ENCODE measurements at places on chromosomes 1 and 21.

DNA sequence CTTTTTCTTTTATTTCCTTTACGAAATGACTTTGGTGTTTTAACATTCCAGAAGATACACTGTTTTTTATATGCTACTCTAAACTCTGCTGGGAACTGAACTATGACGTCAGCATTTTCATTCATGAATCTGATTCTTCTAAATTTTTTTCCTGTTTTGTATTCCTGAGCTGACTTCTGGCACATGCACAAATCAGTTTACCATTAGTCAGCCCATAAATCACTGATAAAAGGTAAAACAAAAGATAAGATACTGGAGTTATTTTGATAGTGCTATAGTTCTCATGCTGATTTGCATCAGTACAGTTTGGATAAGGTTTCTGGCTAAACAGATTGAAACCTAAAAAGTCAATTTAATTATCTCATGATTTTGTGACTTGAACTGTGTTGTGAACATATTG, 10.4 kb downstream of the CAMTA1 start:
- DNase-seq = no peak

- no peak for DNase-seq
These were observed 203.6 kb downstream of the PCP4 start for GRCh38 chr21:40070871-40071270.

- no peak for DNase-seq
These were observed 2.5 kb downstream of the ABCA4 start for GRCh38 chr1:94118471-94118870.

GRCh38 chr1:232792949-232793348, 12.3 kb upstream of the MAP10 start:
- no peak for DNase-seq

DNA sequence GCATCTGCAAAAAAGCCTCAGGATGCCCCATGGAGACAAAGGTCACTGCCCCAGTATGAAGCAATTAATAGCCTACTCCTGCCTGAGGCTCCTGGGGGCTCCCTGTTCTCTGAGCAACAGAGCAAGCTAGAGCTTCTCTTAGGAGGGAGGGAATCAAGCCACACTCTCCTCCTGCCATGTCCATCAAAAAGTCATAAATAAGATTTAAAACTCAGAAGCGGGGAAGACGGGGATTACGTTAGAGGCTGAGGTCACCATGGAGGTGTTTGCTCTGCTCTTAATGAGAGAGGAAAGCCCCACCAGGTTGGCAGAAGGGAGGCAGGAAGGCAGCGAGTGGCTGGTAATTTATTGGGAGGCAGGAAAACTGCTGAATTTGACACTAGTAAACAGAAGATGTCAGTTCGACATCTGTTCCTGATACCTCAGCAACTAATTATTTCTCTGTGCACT, 98.4 kb upstream of the TNR start:
- no peak for DNase-seq

GRCh38 chr1:172397221-172397620, 23.3 kb upstream of the C1orf105 start:
- no peak for DNase-seq

DNA sequence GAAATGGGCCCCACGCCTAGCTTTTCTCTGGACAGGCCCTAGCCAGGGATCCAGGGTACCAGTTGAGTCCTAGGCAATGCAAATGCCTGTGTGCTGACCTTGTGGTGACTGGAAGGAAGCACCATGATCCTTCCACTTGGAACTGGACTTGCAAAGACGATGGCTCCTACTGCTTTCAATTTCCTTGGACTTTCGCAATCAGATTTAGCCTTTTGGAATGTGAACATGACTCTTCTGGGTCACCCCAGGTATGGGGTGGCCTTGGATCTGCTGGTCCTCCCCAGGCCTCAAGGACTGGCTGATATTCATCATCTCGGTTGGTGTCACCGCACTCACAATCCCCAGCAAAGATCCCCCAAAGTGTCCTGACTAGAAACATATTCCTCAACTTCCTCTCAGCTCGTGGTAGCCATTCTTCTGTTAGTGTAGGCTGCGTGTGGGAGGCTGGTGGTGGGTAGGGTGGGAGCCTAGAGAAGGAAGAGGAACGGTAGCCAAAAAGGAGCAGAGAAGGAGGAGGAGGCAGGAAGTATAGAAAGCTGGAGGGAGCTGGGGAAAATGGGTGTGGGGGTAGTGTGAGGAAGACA, 130.5 kb downstream of the PPIAL4G start:
- DNase-seq = no peak

DNA sequence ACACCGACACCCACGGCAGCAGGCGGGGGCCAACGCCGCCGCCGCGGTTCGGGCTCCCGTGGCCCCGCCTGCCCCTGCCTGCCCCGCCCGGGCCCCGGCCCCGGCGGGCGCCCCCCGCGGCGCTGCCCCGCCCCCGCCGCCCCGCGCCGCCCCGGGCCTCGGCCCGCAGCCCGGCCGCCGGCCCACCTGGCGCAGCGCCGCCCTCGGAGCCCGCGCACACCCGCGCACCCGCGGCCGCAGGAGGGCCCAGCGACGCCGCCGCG, at the start of gene WNT3A:
WNT3A (plus strand) TSS at position 213 of the 263 bp plus-strand sequence. CDS start 131 bp downstream, outside the sequence.
- no peak for DNase-seq

- DNase-seq = no peak
These were observed 54.6 kb upstream of the DPT start for GRCh38 chr1:168783458-168784210.

DNA sequence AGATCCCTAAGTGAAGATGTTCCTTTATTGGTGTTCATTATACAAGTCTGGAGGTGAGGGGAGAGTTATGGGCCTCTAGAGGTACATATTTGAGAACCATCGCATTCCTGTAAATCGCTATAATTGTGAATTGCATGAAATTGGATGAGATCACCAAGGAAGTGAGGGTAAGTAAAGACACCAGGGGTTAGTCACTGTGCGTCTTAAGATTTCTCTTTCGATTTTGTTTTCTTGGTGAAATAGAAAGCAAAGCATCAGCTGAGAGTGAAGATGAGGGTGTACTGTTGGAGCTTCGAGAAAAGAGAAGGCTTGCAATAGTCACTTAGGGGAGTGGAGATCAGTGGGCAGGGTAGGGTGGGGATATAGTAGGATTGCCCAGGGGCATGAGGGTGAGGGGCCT, 82.1 kb downstream of the RAVER2 start:
- no peak for DNase-seq

DNA sequence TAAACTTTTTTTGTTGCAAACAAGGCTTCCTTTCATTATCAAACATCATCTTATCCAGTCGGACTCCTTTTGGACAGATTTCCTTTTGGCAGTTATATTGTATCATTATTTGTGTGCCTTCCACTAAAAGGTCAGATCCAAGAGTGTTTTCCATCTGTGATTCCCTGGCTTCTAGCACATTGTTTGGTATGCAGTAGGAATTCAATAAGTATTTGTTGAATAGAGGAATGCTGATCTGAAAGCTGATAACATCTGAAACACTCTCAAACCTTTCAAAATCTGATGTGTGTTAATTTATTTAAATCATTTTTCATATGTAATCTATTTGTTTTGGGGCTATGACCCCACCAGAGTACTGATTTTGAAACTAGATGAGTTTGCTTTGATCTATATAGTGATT, 39.0 kb downstream of the NDC1 start:
- DNase-seq = no peak

GRCh38 chr1:204752688-204753040, 67.1 kb upstream of the LRRN2 start:
- no peak for DNase-seq

- no peak for DNase-seq
These were observed 49.6 kb upstream of the HOOK1 start for GRCh38 chr1:59765011-59765730.

GRCh38 chr1:41259221-41259620, 17.1 kb upstream of the SCMH1 start:
- no peak for DNase-seq

DNA sequence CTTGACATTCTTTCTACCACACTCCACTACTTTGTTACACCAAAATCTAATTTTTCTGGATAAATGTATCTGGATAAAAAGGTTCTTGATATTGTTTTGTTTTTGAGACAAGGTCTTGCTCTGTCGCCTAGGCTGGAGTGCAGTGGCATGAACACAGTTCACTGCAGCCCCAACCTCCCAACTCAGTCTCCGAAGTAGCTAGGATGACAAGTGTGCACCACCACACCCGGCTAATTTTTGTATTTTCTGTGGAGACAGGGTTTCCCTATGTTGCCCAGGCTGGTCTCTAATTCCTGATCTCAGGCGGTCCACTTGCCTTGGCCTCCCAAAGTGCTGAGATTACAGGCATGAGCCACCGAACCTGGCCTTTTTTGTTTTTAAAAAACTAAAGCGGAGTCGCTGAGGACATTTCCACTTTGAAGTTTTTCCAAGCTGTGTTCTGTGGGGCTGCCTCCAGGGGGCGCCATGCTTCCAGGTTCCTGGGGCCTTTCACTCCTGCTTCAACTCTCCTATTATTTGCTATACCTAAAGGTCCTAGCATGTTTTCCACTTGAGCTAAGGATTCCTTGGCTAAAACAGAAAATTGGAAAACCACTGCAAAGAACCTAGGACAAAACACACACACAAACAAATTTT, 14.1 kb upstream of the NCMAP start:
- DNase-seq = no peak

- DNase-seq = no peak
These were observed at the start of gene MAP3K21 for GRCh38 chr1:233327651-233328141. Gene MAP3K21 (plus strand): TSS chr1:233327724. CDS start chr1:233328029, 305 bp downstream.

DNA sequence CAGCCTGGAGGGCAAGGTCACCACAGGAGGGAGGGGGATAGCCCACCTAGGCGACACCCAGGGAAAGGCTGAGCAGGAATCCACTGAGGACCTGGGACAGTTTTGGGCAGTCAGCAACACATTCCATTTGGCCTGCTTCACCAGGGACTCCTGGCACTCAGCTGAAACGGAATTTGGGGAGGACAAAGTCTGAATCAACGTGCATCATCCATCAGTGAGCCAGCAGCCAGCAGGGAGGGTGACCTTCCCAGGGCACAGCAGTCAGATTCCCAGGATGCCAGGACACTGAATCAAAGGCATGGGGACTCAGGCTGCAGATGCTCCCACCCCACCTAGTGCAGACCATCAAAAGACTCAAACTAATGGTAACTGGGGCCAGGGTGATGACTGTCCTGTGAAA, 4.6 kb downstream of the SH3BP5L start:
- no peak for DNase-seq

GRCh38 chr1:190809312-190809711, 331.6 kb upstream of the BRINP3 start:
- DNase-seq = no peak

- no peak for DNase-seq
These were observed 26.8 kb downstream of the NFIA start for GRCh38 chr1:61109158-61109557.

DNA sequence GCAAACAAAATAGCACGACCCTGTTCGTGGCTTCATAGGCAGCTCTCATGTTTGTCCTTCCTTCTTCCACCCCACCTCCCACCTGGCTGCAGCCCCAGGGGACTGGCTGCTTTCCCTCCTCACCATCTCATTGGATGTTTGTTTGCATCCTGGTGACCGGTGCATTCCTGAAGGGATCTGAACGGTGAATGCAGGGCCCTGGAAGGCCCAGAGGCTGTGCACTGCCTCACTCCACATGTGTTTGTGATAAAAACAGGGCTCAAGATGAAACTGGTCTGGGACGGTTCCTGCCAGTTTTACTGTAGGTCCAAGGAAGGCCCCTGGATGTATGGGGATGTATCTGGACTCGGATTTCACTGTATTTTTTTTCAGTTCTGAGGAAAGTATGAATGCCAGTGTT, 42.8 kb downstream of the CNN3 start:
- no peak for DNase-seq

DNA sequence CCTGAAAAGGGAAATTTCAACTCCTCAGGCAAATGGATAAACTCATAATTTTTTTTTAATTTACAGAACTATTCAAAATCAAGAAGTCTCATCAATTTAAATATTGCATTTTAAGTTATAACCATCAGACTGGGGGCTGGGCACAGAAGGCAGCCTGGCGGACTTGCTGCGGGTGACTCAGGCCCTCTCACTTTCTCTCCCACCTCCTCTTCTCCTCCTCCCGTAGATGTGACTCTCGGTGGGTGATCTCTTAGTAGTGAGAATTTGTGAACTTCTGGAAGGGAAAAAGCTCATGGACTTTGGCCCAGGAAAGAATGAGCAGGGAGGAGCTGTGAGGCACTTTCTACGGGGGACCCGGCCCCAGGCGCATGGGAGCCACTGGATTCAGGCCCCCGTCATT, 32.9 kb downstream of the CLIC6 start:
- DNase-seq = no peak

- no peak for DNase-seq
These were observed 103.9 kb upstream of the SLC2A1 start for GRCh38 chr1:43062527-43063095.

DNA sequence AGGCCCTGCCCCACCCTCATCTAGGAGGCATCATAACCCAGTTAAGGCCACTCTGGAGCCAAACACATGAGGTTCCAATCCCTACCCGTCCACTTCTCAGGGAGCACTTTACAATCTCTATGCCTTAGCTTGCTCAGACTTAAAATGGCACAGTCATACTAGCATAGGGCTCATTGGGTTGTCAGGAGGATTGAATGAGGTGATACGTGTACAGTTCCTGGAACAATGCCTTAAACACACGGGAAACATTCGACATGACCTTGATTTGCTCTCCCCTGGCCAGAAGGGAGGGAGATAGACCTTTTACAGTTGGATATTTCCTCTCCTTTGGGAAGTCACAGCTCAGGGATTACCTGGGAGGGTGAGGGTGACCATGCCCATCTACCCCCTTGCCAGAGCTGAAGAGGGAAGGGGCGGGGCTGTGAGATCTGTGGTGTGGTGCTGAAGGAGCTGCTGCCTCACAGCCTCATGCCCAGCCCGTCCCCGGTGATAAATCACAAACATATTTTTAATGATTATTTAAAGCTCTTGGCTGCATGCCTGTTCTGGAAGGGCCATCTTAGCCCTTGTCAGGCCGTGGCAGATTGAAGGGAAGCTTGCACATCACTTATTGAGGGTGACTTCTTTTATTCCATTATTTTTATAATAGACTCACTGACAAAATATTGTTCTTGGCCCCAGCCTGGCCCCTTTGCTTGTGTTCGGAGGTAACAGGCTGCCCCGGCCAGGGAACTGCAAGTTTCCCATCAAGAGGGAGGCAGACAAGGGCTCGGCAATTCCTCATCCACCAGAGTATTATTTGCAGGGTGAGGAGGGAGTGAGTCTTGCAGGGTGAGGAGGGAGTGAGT, 83.4 kb downstream of the FOXD2 start:
- DNase-seq = no peak

- DNase-seq = no peak
These were observed 82.2 kb upstream of the DIRAS3 start for GRCh38 chr1:68132426-68133130.

All from stimulated activated naive CD4-positive, alpha-beta T cell (primary cell).